Sigmoid colon (tissue), 7 donors: ENCODE measurements at places on chromosomes 7 and 10.
A peak's percentile ranks its signal among the peaks of the same experiment; 100 is the strongest.

- DNase-seq, result no peak
These were observed 72.1 kb downstream of the ARMC3 start for GRCh38 chr10:22999942-23000341.

GRCh38 chr7:34507191-34507590 lies 150.8 kb upstream of the NPSR1 start:
- DNase-seq, result no peak

DNA sequence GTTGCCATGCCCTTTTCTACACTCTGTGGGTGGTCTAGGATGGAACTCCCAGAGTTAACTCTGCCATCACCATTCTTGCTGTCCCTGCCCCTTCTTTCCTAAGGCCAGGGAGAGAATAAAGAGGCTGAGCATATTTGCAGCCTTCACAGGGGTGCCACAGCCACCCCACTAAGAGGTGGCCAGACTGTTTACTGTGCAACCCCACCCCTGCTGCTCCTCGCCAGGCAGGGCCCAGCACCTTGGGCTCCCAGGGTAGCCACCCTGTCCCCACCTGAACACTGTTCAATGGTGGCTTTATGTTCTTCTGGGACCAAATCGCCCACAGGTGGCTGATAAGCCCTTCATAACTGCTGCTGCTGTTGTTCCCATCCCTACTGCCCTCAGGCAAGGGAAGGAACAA lies 198.9 kb downstream of the SNX13 start:
- DNase-seq, result no peak

- peak; percentile 46 for DNase-seq
These were observed 37.6 kb upstream of the BNIP3 start for GRCh38 chr10:132019366-132019765.

GRCh38 chr10:125538947-125539731 lies 143.8 kb downstream of the TEX36 start:
- peak; percentile 73 for DNase-seq

DNA sequence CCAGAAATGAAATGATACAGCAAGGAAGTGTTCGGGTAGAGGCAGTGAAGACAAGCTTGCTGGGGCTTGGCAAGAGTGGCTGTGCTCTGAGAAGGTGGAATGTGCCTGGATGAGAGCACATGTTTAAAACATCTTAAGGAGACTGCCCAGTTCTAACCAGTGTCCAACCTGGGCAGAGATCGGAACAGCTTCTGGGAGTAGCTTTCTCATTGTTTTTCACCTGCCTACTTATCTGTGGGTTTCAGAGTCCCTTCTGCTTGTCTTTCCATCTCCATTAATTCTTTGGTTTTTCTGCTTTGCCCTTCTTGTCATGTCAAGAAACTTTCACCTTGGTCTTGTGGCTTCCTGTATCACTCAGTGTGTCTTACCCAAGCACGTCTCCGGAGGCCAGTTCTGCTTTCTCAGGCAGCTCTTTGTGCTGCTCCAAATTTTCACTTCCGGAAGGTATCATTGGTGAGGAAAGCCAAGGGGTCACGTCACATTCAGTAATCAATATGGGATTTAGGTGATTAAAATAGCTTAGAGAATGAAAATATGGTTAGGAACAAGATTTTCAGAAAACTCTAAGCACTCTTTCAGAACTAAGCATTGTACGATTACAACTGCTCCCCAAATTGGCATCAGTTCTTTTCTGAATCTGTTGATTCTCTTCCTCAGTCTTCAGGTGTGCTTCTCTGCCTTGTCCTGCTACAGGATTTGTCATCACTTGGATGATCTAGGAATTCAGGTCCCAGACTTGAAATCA lies 5.5 kb upstream of the LAMB4 start:
- DNase-seq, result no peak

DNA sequence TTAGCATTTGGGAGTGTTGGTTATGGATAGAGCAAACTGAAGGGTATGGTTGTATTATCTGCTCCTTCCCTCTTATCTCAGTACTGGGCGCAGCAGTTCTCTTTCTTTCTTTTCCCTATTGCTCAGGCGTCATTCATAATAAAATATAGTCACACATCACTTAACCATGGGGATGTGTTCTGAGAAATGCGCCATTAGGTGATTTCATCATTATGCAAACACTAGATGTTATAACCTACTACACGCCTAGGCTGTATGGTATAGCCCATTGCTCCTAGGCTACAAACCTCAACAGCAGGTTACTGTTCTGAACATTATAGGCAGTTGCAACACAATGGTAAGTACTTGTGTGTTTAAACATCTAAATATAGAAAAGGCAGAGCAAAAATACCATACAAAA lies 401.7 kb downstream of the EXOC4 start:
- DNase-seq, result no peak

- DNase-seq, result no peak
These were observed 26.0 kb downstream of the LARP4B start for GRCh38 chr10:905503-905902.

- DNase-seq, result no peak
These were observed 125.1 kb upstream of the JCAD start for GRCh38 chr10:30184397-30185033.
